ENCODE measurements at places on chromosomes 4 and X.

DNA sequence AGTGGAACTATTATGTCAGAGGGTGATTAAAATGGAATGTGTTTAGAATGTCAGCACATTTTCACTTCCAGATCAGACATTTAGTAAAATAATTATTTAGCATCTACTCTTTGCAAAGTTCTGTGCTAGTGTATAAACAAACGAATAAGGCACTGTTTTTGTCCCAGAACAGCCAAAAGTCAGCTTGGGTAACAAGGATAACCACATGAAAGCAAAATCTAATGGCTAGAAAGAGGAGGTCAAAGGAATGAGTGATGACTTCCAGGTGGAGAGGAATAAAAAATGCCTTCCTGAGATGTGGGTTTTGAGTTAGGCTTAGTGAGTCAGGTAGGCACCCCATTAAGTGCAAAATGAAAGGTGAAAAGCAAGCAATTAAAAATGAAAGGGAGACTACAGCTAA lies 112.6 kb downstream of the ATP10D start:
- no peak for DNase-seq

DNA sequence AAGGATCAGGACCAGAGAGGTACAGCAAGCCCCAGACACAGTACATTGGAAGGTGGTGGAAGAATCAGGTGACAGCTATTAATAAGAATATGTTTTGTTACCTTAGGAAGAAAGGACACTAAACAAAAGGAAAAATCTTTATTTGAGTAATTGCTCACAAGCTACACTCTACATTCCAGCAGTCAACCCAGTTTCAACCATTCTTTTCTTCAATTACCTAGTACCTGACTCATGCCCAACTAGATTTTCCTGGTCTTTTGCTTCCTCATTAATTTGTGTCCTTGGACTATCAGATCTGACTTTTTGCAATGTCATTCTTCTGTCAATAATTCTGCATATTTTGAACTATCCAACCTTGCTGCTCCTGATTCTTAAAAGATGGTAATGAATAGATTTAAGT lies 22.5 kb upstream of the GLRA2 start:
- no peak for DNase-seq

GRCh38 chrX:31353095-31353494 lies 281.3 kb upstream of the FTHL17 start:
- DNase-seq: no peak

DNA sequence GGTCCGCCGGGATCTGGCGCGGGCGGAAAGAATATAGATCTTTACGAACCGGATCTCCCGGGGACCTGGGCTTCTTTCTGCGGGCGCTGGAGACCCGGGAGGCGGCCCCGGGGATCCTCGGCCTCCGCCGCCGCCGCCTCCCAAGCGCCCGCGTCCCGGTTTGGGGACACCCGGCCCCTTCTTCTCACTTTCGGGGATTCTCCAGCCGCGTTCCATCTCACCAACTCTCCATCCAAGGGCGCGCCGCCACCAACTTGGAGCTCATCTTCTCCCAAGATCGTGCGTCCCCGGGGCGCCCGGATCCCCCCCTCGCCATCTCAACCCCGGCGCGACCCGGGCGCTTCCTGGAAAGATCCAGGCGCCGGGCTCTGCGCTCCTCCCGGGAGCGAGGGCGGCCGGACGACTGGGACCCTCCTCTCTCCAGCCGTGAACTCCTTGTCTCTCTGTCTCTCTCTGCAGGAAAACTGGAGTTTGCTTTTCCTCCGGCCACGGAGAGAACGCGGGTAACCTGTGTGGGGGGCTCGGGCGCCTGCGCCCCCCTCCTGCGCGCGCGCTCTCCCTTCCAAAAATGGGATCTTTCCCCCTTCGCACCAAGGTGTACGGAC lies 482 bp upstream of the SHOX start:
- DNase-seq: no peak

DNA sequence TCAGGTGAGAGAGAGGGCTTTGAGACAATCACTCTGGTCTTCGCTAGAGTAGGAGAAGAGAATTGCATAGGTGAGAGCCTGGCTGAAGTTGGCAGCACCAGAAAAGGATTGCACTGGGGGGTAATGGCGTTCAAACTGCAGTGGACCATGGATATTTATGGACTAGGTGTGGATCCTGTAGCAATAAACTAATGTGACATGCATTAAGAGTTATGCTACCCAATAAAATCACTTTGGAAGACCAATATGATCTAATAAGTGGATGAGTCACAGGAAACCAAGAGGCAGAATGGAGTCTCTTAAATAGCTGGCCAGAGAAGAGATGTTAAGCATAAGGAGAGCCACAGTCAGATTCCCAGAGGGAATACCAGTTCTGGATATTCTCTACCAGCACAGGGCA lies 259.8 kb downstream of the FBXO8 start:
- no peak for DNase-seq

GRCh38 chr4:94798808-94799207 lies 41.1 kb downstream of the BMPR1B start:
- no peak for DNase-seq

- DNase-seq: no peak
Measured at GRCh38 chr4:101014417-101014816, 332.9 kb downstream of the PPP3CA start.

GRCh38 chr4:13514722-13515121 lies 29.6 kb downstream of the NKX3-2 start:
- no peak for DNase-seq

DNA sequence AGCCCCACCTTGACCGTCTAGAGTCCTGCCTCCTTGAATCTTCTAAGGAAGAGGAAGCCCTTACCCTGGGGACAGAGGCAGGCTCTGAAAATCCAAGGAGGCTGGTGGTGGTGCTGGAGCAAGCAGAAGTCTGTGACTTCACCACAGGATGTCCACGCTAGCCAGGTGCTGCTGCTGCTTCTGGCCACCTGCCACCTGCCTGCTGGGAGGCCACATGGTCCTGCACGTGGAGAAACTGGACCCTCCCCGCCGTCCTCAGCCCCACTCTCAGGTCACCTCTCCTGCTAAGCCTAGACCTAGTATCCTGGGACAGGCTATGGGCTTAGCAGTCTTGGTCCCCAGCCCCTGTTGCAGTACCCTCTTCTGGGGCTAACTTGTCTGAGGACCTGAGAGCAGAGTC lies 15.8 kb downstream of the TMEM31 start:
- DNase-seq: no peak

DNA sequence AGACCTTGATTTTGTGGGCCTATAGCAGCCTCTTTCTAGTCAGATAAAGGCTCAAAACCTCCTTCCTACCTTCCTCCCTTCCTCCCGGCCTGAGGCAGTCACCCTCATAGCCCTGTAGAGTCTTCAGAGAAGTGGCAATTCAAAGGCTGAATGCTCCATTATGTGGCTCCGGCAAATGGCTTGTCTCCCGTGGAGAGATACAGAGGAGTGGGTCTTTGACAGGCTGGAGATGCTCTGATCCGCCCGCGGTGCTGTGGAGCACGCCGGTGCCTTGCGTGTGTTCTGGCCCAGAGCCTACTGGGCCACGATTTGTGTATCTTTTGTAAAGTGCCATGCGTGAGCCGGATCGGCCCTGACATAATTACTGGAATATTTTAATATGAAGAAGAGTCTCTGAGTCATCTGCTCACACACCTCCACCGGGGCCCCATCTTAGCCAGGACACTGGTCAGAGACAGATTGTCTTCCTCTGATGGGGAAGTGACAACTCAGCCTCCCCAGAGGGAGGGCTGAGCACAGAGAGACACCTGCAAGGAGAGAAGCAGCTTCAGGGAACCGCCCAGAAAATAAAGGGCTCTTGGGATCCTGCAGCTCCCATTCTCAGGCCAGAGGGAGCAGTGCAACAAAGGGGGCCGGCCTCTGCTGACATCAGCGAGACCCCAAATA lies 88.7 kb downstream of the DCTD start:
- DNase-seq: no peak

- no peak for DNase-seq
Measured at GRCh38 chr4:189088780-189089179, 851.9 kb upstream of the FRG1 start.

GRCh38 chr4:76957004-76957738 lies 7.6 kb downstream of the SEPTIN11 start:
- DNase-seq: no peak

DNA sequence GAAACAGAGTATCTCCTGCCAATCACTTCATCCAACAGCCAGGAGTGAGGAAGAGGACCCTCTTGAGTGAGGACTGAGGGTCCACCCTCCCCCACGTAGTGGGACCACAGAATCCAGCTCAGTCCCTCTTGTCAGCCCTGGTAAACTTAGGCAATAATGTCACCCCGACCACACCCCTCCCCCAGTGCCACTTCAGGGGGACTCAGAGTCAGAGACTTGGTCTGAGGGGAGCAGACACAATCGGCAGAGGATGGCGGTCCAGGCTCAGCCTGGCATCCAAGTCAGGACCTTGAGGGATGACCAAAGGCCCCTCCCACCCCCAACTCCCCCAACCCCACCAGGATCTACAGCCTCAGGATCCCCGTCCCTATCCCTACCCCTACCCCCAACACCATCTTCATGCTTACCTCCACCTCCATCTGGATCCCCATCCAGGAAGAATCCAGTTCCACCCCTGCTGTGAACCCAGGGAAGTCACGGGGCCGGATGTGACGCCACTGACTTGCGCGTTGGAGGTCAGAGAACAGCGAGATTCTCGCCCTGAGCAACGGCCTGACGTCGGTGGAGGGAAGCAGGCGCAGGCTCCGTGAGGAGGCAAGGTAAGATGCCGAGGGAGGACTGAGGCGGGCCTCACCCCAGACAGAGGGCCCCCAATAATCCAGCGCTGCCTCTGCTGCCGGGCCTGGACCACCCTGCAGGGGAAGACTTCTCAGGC lies at the start of the genes CSAG1 and MAGEA12:
Gene CSAG1 (minus strand): TSS at position 461 of the 715 bp plus-strand sequence. CDS start 1,261 bp downstream, outside the sequence.
Gene MAGEA12 (plus strand): TSS at position 497 of the 715 bp plus-strand sequence. CDS start 2,405 bp downstream, outside the sequence.
- no peak for DNase-seq

DNA sequence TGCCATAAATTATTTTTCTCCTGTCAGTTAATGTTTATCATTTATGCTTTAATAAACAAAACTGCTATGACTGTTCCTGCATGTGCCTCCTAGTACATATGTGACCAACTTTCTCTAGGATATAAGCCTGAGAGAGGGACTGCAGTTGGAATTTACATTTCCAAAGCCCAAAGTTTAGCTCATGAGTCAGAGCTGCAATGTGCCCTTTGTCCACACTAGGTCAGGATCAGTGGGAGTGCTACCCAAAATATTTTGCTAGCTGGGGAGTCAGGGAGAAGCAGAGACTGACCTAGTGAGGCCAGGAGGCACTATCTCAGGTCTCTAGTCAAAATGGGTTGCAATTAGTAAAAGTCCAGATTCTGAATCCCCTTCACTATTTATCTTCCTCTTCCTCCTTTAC lies 92.7 kb downstream of the AR start:
- no peak for DNase-seq

GRCh38 chr4:152020073-152020472 lies 259.3 kb upstream of the GATB start:
- no peak for DNase-seq

GRCh38 chrX:69179380-69179911 lies 14.2 kb upstream of the PJA1 start:
- no peak for DNase-seq

- no peak for DNase-seq
Measured at GRCh38 chr4:155956461-155956860, 2.8 kb upstream of the CTSO start.

DNA sequence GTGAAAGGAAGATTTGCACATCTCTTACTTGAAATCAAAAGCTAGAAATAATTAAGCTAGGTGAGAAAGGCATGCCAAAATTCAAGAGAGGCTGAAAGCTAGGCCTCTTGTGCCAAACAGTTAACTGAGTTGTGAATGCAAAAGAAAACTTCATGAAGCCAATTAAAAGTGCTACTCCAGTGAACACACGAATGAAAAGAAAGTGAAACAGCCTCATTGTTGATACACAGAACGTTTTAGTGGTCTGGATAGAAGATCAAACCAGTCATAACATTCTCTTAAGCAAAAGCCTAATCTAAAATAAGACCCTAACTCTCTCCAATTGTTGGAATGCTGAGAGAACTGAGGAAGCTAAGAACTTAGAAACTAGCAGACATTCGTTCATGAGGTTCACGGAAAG lies 122.3 kb downstream of the UNC5C start:
- no peak for DNase-seq

GRCh38 chrX:9569876-9570301 lies 105.0 kb downstream of the TBL1X start:
- no peak for DNase-seq

DNA sequence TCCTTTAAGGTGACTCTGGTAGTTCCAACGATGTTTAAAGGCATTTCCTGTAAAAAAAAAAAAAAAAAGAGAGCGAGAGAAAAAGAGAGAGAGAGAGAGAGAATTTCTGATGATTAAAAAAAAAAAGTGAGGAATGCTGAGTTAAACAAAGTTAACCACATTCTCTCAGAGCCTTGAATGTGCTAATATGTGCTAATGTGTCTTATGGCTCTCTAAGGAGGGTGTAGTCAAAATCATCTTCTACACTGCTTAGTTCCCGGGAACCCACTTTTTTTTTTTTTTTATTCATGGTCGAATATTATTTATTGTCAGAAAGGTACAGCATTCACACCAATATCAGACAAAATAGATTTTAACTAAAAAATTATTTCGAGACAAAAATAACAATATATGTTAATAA lies 111.7 kb downstream of the SNCA start:
- DNase-seq: no peak

DNA sequence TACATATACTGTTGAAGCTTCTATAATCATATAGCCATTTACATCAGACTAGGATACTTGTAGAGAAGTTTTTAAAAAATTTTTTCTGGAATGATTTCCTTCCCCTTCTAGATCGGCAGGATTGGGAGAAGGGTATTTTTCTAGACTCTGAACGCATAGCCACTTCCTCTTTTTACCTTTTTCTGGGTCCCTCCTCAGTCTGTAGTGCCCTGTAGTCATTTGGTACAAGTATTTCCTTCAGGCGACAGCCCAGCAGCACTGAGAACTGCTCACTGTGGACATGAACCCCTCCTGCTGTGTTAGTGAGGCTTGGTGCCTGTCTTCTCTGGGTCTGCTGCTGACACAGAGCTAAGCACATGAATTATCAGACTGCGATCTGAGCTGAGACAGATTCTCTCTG lies 255.4 kb downstream of the ARHGAP10 start:
- DNase-seq: no peak

GRCh38 chr4:57405359-57405758 lies 295.2 kb upstream of the IGFBP7 start:
- no peak for DNase-seq

GRCh38 chr4:117514391-117515175 lies 429.2 kb upstream of the TRAM1L1 start:
- DNase-seq: no peak

- DNase-seq: no peak
Measured at GRCh38 chrX:140836874-140837273, 127.3 kb downstream of the LINC00632 start.

GRCh38 chr4:118904935-118905334 lies 16.3 kb downstream of the SYNPO2 start:
- DNase-seq: no peak

GRCh38 chr4:69656653-69657158 lies 3.7 kb upstream of the UGT2A1 start:
- DNase-seq: no peak

DNA sequence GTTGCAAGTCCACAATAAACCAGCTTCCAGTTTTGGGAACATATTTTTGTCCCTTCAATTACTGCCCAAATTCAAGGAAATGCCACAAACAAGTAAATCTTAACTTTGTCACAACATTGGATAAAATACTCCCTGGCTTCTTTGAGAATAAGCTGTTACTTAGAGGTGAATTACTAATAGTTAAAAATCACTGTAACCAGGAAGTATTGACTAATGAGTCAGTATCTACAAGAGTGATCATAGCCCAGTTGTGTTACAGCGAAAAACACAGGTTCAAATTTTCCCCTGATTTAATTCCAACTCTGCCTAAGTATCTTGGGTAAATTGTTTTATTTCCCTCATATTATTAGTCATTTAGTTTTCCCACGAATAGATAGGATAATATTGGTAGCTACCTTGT lies 291.2 kb upstream of the PPARGC1A start:
- DNase-seq: no peak

GRCh38 chr4:4681653-4682052 lies 139.8 kb upstream of the STX18 start:
- no peak for DNase-seq

Measured in stimulated activated CD8-positive, alpha-beta memory T cell treated with anti-CD3 and anti-CD28 coated beads, Interleukin-2, amount 100 ng/mL, for 48 hours (primary cell).